ENCODE measurements at places on chromosomes 7 and 10.

DNA sequence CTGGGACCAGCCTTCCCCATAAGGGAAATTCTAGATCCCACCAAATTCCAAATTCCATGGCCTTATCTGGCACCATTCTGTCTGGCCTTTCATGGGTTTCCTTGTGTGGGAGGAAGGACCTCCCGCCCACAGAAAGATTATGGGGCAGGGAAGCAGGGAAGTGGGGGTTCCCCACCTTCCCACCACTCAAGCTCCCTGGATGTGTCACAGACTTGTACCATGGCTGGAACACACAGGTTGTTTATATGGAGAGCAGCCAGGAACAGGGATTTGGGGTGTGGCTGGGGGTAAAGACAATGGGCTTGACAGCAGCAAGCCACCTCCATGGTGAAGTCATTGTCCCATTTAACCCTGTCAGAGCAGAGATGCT lies 18.3 kb downstream of the UNC5B start:
- no peak for DNase-seq

GRCh38 chr10:70381471-70382421 lies 679 bp downstream of the LRRC20 start:
- DNase-seq = peak; percentile 71

DNA sequence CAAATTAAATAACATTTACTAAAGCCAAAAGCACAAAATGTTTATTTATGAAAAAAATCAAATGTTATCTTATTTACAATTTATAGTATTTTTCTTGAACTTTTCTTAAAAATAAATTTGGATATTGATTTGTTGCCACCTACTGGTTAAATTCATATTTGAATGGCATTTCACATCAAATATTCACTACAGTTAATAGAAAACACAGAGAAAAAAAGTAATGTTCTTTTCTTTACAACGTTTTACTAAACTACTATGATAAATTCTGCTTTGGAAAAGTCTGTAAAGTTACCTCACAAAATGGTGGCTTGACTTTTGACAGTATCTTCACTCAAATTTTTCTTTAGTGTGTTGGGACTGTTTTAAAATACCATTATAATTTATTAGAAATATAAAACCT lies 52.7 kb downstream of the SRPK2 start:
- no peak for DNase-seq

- DNase-seq = no peak
These were observed 42.9 kb downstream of the MKLN1 start for GRCh38 chr7:131370523-131370968.

DNA sequence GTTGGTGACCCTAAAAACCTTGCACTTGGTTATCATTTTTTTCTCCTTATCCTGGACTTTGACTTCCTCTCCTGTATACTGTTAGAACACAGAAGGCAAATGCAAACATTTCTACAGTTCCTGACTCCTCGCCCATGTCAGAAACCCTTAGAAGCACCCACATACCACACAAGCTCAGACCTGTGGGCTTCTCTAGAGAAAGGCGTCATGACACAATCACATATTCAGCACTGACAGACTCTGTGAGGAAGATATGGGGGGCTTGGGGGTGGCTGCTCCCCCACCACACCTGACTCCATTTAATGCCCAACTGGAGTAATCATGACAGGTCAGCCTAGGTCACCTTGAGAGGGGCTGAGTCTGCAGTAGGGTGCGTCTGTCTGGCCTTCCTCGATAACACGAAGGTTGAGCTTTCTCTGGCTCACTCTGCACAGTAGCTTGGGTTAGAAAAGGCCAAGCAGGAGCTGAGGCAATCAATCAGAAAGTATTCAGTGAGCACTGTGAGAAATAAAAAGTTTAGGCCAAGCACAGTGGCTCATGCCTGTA lies 50.9 kb downstream of the CCDC3 start:
- DNase-seq = no peak

DNA sequence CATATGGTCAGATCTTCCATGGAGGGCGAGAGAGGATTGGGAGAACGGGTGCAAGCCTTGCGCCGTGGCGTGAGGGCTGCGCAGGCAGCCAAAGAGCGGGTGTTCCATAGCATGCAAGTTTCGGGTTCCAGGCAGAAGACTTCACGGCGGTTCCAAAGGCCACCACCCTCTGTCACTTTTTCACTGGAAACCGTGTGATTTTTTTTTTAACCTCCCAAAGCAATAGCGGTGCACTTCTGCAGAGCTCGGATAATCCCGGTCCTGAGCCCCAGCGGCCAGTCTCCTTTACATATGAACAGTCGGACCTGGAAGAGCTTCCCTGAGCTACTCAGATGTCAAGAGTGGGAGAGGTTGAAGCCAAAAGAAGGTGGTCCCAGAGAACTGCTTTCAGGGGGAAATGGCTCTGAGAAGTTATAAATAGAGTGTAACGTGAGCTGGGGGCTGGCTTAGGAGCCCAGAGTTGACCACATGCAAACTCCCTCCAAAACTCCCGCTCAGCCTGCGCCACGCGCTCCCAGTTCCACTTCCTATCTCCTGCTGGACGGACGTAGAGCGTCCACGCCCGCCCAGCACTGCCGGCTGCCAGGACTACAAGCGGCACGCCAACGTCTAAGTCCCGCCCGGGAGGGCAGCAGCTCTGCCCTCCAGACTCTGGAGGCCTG lies at the start of gene MEOX2:
TSS of gene MEOX2 (minus strand) at position 389 of the 662 bp plus-strand sequence. CDS start at position 108, 281 bp downstream.
- no peak for DNase-seq

GRCh38 chr7:12596225-12596790 lies 25.8 kb downstream of the SCIN start:
- no peak for DNase-seq

DNA sequence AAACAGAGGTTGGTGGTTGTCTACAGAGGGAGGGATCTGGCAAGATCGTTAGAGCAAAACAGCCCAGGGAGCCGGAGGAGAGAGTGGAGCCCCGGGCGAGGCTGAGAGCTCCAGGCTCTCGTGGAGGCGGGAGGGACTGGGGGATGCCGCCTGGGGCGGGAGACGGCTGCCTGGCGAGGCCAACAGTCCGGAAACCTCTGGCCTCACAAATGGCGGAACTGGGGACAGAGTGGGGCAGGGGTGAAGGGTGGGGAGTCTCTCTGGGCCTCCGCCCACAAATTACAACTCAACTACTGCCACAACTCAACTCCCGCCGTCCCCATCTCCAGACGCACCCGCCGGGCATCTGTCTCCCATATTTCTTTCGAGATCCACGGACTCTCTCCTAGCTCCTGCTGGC lies 47.7 kb downstream of the CLEC2L start:
- DNase-seq = no peak

DNA sequence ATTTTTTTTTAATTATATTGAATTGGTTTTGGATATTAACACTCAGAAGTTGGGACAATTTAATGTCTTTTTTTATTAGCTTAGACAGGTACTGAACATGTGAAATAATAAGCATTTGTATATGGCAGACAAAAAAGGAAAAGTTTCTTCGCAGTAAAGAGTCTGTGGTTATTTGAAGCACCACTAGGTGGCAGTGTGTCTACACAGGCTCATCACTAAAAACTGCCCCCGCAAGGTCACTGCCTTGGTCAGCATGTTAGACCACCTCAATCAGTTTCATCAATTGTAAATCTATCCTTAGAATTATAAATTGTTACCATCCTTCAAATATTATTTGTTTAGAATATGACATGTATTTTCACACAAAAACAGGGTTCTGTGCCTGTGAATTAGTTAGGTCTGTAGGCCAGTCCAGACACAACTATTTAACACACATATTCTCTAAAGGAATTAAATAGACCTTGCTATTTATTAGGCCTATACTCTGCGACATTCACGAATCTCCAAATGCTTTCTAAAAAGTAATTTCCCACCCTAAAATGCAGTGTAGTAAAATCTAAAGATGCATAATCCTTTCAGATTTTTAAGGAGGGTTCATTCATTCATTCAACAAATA lies 17.0 kb downstream of the PNLIPRP3 start:
- no peak for DNase-seq

DNA sequence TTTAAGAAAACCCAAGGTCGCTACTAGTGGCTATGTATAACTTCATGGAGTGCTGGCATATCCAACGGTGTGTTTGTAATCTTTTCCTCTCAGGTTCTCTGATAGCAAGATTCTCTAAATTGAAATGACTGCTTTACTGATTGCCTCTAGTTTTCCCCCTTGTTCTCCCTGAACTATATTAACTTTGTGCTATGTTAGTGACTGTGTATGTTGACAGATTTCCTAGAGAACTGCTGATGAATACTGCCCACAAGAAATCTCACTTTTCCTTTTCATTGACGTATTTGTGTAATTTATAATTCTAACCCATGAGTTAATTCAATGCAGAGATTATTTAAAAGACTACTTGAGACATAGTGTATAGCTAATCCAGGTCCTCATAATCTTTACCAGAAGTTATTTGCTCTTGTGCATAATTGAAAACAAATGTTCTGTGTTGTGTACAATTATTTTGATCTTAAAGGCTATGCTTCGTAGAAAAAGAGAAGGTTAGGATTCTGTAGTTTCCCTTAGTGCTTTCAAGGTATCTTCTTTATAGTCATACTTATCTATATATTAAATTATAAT lies 70.6 kb upstream of the GLCCI1 start:
- DNase-seq = no peak

DNA sequence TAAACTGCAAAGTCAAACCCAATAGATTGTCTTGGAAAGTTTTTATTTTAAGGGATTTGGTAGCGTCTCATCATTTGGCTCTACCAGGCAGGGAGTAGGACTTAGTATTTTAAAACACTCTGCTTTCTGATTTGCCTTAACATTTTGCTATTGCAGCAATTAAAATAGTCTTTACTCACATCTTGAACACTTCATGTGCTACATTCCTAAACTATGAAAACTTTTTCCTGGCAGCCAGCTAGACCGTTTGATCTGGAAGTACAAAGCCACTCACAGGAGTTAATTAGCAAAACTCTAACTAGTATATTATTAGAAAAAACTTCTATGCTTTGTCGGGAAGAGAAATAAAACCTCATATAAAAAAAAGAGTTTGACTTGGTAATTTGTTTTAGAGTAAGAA lies 111.4 kb downstream of the TFPI2 start:
- DNase-seq = no peak

GRCh38 chr10:132570771-132571649 lies 33.4 kb downstream of the INPP5A start:
- DNase-seq = peak; percentile 8

GRCh38 chr10:72061491-72061890 lies 26.9 kb downstream of the SPOCK2 start:
- DNase-seq = no peak

DNA sequence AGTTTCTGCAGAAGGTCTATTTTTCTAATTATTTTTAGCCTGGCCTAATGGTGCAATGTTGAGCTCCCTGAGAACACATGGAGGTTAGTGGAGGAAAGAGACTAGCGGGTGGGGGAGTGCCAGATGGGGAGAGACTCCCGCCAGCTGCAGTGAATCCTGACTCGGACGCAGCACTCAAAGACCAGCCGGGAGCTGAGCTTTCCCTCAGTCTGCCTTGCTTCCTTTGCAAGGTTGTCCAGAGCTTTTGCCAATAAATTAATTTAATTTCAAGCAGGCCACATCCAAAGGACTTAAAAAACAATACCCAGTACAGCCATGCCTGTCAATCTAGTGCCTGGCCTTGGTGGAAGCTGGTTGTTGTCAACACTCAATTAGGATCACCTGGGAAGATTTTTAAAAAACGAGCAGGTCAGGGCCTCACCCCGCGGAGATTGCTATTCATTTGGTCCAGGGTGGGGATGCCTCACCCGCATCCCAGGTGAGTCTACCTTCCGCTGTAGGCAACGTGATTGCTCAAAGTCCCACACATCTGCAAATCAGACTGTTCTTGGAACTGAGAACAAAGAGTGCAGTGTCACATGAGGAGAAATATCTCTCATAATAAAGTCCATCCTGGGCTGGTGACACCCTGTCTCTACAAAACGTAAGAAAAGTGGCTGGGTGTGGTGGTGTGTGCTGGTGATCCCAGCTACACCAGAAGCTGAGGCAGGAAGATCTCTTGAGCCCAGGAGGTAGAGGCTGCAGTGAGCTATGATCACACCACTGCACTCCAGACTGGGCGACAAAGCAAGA lies 4.0 kb downstream of the CLRN3 start:
- DNase-seq = no peak

GRCh38 chr7:70390251-70390650 lies 741.7 kb upstream of the GALNT17 start:
- DNase-seq = no peak

DNA sequence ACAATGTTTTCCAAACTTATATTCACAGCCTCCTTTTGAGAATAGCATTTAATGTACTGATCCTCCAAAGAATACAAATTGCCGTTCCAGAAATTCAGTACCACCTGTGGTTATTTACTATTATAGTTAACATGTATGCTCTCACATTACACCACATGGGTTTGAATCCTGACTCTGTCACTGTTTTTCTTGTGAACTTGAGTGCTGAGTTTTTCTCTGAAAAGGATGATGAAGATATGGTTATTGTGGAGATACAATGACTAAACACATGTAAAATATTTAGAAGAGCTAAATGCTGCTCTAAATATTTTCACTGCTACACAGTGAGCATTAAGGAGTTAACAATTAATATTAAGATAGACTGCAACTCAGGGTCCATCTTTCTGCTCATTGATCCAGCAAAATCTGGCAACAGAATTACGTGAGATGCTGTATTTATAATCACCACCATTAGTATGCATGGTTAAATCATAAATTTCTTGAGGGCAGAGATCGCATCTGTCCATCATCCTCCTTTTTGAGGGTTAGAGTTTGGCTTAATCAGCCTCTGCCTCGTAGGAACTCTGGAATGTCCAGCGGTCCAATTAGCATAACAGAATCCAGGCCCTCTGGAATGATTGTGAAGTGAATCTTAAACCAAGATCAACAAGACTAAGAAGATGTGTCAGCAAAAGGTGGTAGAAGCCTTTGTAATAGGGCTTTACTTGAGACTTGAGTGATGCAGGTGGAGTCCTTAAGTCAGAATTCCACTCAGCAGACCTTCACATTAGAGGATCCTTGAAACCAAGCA lies 152.8 kb downstream of the MACC1 start:
- no peak for DNase-seq

GRCh38 chr7:31583526-31583925 lies 69.6 kb downstream of the ITPRID1 start:
- no peak for DNase-seq

- no peak for DNase-seq
These were observed 17.5 kb downstream of the FAM20C start for GRCh38 chr7:209906-210305.

DNA sequence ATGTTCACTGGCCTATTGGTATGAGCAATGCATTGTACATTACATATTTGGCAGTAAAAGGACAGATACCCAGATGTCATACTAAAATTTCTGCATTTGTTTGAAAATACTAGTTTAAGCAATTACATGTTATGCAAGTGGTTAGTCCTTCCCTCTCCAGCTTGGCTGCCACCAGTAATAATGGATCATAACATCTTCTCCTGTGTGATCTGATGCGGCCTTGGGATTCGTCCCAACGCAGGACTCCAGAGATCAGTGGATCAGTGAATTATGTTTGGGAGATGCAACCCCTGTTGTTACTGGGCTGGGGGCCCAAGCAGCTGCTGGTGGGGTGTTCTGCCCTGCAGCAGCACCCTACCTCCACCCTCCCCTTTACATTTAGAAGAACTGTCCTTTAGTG lies 11.2 kb upstream of the PDK4 start:
- no peak for DNase-seq

- no peak for DNase-seq
These were observed 65.2 kb downstream of the BMPER start for GRCh38 chr7:33970536-33970935.

- no peak for DNase-seq
These were observed 28.1 kb upstream of the LRRC4 start for GRCh38 chr7:128059143-128059988.

GRCh38 chr7:17947620-17948019 lies 7.3 kb upstream of the SNX13 start:
- no peak for DNase-seq
